ENCODE measurements at places on chromosomes 3 and 15.

GRCh38 chr3:123807820-123808219 lies 76.3 kb downstream of the MYLK start:
- no peak for DNase-seq

- no peak for DNase-seq
These were observed 185.2 kb downstream of the KLHL25 start for GRCh38 chr15:85609492-85609891.

- DNase-seq, result no peak
These were observed 262.3 kb upstream of the HES1 start for GRCh38 chr3:193873426-193874201.

- DNase-seq, result no peak
These were observed 10.8 kb downstream of the UMPS start for GRCh38 chr3:124741027-124741426.

GRCh38 chr3:108546247-108546646 lies 35.9 kb upstream of the MYH15 start:
- DNase-seq, result no peak

- no peak for DNase-seq
These were observed 397.3 kb upstream of the PROK2 start for GRCh38 chr3:72182206-72182605.

- no peak for DNase-seq
These were observed 54.7 kb upstream of the SMAD6 start for GRCh38 chr15:66647358-66647757.

GRCh38 chr15:55820043-55820442 lies 77.1 kb upstream of the PRTG start:
- no peak for DNase-seq

DNA sequence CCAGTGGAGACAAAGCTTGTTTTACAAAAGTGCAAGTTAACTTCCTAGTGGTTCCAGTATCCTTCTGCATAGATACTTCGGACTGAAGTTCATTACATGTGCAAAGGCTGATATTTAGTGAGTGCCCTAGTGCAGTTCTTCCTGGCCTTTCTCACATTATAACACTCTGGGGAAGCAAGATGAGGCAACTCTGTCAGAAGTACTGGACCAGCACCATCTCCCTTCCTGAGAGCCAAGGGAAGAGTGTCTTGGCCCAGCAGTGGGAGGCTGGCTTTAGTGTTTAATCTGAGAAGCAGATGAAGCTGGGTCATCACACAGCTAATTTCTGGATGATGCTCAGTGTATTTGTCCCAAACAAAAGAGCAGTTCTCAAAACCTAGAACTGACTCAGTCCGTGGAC lies 397.7 kb downstream of the CACNA2D3 start:
- no peak for DNase-seq

DNA sequence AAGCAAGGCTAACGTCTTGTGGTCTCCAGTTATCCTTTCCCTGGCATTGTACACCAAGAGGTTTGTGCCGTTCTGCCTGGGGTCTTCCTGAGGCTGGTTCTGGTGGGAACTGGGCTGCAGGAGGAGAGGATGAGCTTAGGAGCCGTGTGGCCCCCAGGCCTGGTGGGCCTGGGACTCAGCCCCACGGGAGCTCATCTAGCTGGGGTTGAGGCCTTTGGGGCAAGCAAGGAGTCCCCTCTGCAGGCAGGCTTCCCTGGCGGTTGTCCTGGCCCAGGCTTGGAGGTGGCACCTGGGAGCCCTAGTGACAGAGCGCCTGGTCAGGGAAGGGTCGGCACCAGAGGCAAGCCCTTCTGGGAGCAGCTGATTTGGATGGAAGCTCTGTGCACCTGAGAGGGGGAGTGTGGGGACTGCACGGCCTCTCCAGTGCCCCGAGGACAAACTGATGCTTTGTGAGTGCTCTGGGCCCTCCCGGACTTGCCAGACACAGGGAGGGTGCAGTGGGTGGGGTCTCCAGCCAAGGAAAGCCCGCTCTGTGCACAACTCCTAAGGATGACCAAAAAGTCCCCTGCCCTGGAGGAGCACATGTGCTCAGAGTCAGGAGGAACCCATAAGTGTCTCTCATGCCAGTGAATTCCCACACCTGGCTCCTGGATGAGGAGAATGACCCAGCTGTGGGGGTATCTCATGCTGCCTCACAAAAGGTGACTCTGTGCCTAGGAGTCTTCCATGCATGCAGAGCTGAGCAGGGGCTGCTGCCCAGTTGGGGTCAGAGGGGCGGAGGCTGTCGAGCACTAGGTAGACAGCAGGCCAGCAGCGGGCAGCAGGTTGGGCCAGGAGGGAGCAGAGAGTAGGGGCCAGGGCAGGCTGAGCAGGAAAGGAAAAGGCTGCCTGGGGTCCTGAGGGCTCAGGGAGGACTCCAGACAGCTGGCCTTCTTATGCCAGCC lies 2.7 kb downstream of the PAK6 start:
- DNase-seq, result no peak

DNA sequence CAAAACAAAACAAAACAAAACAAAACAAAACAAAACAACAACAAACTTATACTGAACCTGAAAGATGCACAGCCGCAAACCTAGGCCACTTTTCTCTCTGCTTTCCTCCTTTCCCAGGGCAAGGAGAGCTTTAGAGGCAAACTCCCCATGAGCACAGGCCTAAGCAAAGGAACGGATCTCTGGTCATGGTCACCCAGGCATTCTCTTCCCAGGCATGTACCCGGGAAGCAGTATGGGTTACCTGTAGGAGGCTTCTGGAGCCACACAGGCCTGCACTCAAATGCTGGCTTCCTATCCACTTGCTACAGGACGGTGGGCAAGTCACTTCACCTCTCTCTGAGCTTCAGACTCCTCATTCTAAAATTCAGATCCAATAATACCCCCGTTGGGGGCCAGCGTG lies 171.8 kb downstream of the SMAD6 start:
- no peak for DNase-seq

GRCh38 chr15:57767481-57767880 lies 61.0 kb downstream of the POLR2M start:
- no peak for DNase-seq

DNA sequence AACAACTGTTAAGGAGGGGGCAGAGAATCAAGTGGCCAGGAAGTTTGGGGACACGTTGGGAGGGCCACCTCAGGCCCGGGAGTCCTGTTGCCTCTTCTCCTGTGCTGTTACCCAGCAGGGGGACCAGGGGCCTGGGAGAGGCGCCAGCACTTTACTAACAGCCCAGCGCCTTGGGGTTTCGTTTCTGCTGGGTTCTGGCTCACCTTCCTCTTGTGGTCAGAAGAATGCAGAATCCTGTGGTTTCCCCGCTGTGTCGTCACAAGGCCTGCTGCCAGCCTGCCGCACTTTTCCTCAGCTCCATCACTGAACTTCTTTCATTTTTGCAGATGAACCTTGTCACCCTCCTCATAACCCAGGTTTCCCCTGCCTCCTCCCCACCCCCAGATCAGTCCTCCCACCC lies 67.7 kb downstream of the SLC30A4 start:
- DNase-seq, result no peak

Measured in stimulated activated CD4-positive, alpha-beta T cell treated with anti-CD3 and anti-CD28 coated beads, Interleukin-1b, Interleukin-23, amount 100 ng/mL, for 1 hour (primary cell).